Effector memory CD8-positive, alpha-beta T cell (primary cell): ENCODE measurements at places on chromosomes 7 and 10.

- peak overlapping the region; percentile 37 for H3K4me3 ChIP-seq
- H3K36me3 ChIP-seq = no peaks in the 10 kb centered on the region
- DNase-seq = no peak
- H3K4me1 ChIP-seq = peaks cover 44% of the 10 kb centered on the region
These were observed 13.8 kb downstream of the TMEM273 start for GRCh38 chr10:49174261-49174925.

GRCh38 chr10:86172301-86172700, 194.3 kb downstream of the GRID1 start:
- H3K4me3 ChIP-seq = no peak overlapping the region
- H3K27ac ChIP-seq = no peak overlapping the region
- no peaks in the 10 kb centered on the region for H3K36me3 ChIP-seq
- peaks cover 8% of the 10 kb centered on the region for H3K27me3 ChIP-seq
- H3K4me1 ChIP-seq = peaks cover 2% of the 10 kb centered on the region

DNA sequence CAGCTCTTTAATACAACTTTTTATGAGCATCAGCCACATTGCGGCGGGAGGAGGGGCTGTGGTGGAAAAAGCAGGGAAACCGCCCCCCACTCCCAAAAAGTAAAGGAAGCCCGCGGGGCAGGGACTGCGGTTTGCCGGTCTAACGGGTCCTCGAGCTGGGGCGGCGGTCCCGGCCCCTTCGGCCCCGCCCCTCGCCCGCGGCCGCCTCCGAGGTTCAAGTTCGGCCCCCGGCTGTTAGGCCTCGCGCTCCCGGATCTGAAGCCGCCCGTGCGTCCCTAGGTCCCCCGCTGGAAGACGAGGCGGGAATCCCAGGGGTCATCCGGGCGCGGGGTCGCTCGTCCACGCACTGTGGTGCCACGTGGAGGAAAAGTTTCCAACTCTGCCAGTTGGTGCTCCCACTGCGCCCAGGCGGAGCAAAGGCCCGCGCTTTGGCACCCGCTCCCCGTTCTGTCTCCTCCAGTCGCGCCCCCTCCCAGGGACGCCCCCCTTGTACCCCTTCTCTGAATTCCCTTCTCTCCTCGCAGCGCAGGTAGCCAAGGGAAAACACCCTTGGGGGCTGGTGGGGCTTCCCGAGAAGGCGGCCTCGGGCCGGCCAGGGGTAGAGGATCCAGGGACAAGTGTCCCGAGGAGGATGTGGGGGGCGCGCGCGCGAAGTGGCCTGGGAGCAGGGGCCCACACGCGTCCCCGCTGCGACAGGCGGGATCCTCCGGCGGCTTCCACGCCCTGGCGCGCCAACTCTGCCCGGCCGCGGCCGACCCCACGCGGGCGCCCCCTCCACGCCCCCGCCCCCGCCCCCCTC, 798 bp upstream of the AUTS2 start:
- no peaks in the 10 kb centered on the region for H3K27me3 ChIP-seq
- peak overlapping the region; percentile 82 for H3K4me3 ChIP-seq
- H3K27ac ChIP-seq = peak overlapping the region; percentile 38

GRCh38 chr7:134787720-134788119, 8.3 kb downstream of the CALD1 start:
- no peak overlapping the region for H3K4me3 ChIP-seq
- H3K36me3 ChIP-seq = no peaks in the 10 kb centered on the region
- H3K4me1 ChIP-seq = no peaks in the 10 kb centered on the region
- H3K27ac ChIP-seq = no peak overlapping the region
- DNase-seq = no peak

GRCh38 chr10:96468845-96469244, 44.9 kb downstream of the TLL2 start:
- no peak overlapping the region for H3K27ac ChIP-seq
- H3K27me3 ChIP-seq = peaks cover 49% of the 10 kb centered on the region
- no peak for DNase-seq
- H3K4me3 ChIP-seq = no peak overlapping the region

- no peak overlapping the region for H3K27ac ChIP-seq
- DNase-seq = no peak
- no peak overlapping the region for H3K4me3 ChIP-seq
- H3K36me3 ChIP-seq = no peaks in the 10 kb centered on the region
- no peaks in the 10 kb centered on the region for H3K27me3 ChIP-seq
These were observed 1084.1 kb upstream of the PHF14 start for GRCh38 chr7:9889554-9889953.

- H3K27ac ChIP-seq = no peak overlapping the region
- no peak for DNase-seq
- no peaks in the 10 kb centered on the region for H3K27me3 ChIP-seq
- H3K4me1 ChIP-seq = no peaks in the 10 kb centered on the region
These were observed 116.7 kb downstream of the FOXP2 start for GRCh38 chr7:114531326-114531725.

DNA sequence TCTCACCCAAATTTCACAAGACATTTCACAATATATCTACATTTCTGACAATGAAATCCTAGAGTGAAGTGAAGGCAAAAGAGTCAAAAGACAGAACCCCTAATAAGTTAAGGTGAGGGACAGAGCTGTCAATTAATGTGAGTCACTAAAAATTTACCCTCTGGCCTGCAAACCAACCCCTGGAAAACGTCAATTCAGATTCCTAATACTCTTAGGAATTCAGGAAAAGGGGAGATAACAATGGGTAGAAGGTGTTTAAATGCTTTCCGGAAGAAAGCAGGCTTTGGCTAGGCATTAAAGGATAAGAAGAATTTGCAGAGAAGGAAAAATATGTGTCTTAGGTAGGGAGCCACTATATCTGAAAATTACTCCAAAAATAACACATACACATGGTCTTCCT, 299.6 kb downstream of the INHBA start:
- H3K27me3 ChIP-seq = no peaks in the 10 kb centered on the region
- no peak for DNase-seq
- H3K4me1 ChIP-seq = no peaks in the 10 kb centered on the region
- H3K27ac ChIP-seq = no peak overlapping the region

DNA sequence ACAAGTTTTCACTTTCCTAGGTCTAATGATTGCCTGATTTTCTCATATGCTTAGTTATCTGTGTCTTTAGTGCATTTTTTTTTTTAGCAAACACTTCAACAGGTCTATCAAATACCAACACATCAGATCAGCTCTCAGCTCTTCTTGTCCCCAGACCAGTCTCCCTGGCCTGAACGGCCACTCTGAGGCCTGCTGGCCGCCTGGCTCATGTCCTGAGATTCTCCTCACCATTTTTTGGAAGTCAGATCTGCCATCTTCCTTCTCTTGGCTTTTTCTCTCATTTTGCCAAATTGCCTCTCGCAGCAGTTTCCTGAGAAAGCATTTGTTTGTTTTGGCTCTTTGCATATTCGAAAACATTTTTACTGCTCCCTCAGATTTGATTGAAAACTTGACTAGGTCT, 29.3 kb downstream of the PPP2R2D start:
- no peaks in the 10 kb centered on the region for H3K27me3 ChIP-seq
- peaks cover 11% of the 10 kb centered on the region for H3K36me3 ChIP-seq
- DNase-seq = no peak
- peak overlapping the region; percentile 47 for H3K4me3 ChIP-seq
- peak overlapping the region; percentile 84 for H3K27ac ChIP-seq

DNA sequence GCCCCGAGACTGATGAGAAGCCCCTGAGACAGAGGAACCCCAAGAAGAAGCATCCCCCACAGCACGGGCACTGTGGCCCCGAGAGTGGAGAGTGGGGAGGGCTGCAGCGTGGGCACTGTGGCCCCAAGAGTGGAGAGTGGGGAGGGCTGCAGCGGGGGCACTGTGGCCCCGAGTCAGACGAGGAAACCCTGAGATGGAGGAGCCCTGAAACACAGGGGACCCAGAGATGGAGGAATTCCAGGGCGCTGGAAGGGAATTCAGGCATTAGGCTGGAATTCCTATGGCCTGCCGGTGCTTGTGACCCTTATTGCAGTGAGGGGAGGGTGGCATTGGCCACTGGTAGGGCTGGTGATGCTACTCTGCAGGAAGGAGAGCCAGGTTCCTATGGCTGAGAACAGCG, 168.6 kb upstream of the SHH start:
- DNase-seq = no peak
- H3K4me3 ChIP-seq = no peak overlapping the region
- no peaks in the 10 kb centered on the region for H3K4me1 ChIP-seq
- H3K27ac ChIP-seq = no peak overlapping the region
- no peaks in the 10 kb centered on the region for H3K36me3 ChIP-seq

GRCh38 chr10:7102557-7103349, 308.1 kb downstream of the SFMBT2 start:
- H3K4me3 ChIP-seq = no peak overlapping the region

DNA sequence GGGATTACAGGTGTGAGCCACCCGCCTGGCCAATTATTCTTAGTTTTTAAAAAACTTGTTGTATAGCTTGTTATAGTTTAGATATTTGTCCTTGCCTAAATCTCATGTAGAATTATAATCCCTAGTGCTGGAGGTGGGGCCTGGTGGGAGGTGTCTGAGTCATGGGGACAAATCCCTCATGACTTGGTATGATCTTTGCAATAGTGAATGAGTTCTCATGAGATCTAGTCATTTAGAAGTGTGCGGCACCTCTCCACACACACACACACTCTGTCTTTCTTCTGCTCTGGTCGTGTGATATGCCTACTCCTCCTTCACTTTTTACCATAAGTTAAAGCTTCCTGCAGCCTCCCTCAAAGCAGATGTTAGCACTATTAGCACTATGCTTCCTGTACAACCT, 37.2 kb downstream of the FAM149B1 start:
- no peak overlapping the region for H3K27ac ChIP-seq
- no peak overlapping the region for H3K4me3 ChIP-seq
- no peak for DNase-seq
- H3K27me3 ChIP-seq = no peaks in the 10 kb centered on the region

GRCh38 chr7:116776610-116777289, 85.6 kb upstream of the CAPZA2 start:
- no peaks in the 10 kb centered on the region for H3K4me1 ChIP-seq
- no peak overlapping the region for H3K4me3 ChIP-seq
- peaks cover 22% of the 10 kb centered on the region for H3K27me3 ChIP-seq

DNA sequence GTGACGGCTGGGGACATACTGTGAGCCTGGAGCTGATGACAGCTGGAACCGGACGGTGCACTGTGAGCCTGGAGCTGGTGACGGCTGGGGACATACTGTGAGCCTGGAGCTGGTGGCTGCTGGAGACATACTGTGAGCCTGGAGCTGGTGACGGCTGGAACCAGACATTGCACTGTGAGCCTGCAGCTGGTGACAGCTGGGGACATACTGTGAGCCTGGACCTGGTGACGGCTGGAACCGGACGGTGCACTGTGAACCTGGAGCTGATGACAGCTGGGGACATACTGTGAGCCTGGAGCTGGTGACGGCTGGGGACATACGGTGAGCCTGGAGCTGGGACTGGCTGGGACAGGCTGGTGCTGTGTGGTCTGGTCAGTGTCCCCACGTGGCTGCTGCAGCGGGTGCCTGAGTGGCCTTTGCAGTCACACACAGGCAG, 47.9 kb downstream of the PTPRN2 start:
- no peak for DNase-seq
- H3K27ac ChIP-seq = no peak overlapping the region
- H3K4me1 ChIP-seq = peaks cover 4% of the 10 kb centered on the region
- H3K4me3 ChIP-seq = no peak overlapping the region
- H3K27me3 ChIP-seq = no peaks in the 10 kb centered on the region

- peaks cover 3% of the 10 kb centered on the region for H3K4me1 ChIP-seq
- DNase-seq = no peak
- H3K27me3 ChIP-seq = peaks cover 25% of the 10 kb centered on the region
- no peak overlapping the region for H3K27ac ChIP-seq
- H3K4me3 ChIP-seq = no peak overlapping the region
These were observed 44.0 kb upstream of the ADGRA1 start for GRCh38 chr10:133043541-133044225.

DNA sequence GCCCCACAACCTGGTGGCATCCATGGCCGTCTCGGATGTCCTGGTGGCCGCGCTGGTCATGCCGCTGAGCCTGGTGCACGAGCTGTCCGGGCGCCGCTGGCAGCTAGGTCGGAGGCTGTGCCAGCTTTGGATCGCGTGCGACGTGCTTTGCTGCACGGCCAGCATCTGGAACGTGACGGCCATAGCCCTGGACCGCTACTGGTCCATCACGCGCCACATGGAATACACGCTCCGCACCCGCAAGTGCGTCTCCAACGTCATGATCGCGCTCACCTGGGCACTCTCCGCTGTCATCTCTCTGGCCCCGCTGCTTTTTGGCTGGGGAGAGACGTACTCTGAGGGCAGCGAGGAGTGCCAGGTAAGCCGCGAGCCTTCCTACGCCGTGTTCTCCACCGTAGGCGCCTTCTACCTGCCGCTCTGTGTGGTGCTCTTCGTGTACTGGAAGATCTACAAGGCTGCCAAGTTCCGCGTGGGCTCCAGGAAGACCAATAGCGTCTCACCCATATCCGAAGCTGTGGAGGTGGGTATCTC, 1.1 kb downstream of the HTR5A start:
- H3K27me3 ChIP-seq = peaks cover 62% of the 10 kb centered on the region
- DNase-seq = no peak
- no peak overlapping the region for H3K27ac ChIP-seq
- H3K4me1 ChIP-seq = no peaks in the 10 kb centered on the region
- no peak overlapping the region for H3K4me3 ChIP-seq
- no peaks in the 10 kb centered on the region for H3K36me3 ChIP-seq

GRCh38 chr10:79477456-79477855, 32.0 kb upstream of the ZCCHC24 start:
- H3K4me1 ChIP-seq = no peaks in the 10 kb centered on the region
- H3K4me3 ChIP-seq = no peak overlapping the region
- H3K27me3 ChIP-seq = peaks cover 39% of the 10 kb centered on the region
- no peak for DNase-seq
- no peaks in the 10 kb centered on the region for H3K36me3 ChIP-seq

GRCh38 chr7:69858471-69858870, 260.2 kb downstream of the AUTS2 start:
- no peak overlapping the region for H3K27ac ChIP-seq
- no peak for DNase-seq
- no peak overlapping the region for H3K4me3 ChIP-seq
- H3K27me3 ChIP-seq = peaks cover 47% of the 10 kb centered on the region

DNA sequence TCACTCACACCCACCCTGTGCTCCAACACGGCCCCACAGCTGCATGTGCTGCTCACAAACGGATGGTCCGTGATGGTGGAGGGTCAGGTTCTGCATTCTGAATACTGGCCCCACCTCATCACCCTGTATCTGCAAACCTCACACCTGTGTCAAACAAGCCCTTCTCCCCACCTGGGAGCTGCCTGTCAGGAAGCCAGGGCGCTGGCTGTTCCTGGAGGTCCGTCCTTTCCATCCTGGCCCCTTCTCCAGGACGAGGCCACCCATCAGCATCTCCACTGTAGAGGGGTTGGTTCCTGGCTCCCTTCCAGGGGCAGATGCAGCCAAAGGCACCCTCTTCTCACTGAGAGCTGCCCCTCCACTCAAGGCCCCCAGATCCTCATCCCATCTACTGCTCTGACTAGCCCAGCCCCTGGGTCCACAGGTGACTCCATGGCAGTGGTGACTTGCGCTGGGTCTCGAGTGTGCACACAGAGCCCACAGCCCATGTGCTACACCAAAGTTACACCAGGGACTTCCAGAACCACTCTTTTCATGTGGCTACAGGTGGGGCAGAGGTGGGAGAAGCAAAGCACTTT, 229.4 kb downstream of the TNS3 start:
- no peaks in the 10 kb centered on the region for H3K27me3 ChIP-seq
- H3K4me1 ChIP-seq = no peaks in the 10 kb centered on the region
- DNase-seq = no peak
- H3K4me3 ChIP-seq = no peak overlapping the region
- no peaks in the 10 kb centered on the region for H3K36me3 ChIP-seq
- H3K27ac ChIP-seq = no peak overlapping the region

- peaks cover 7% of the 10 kb centered on the region for H3K36me3 ChIP-seq
- H3K4me3 ChIP-seq = no peak overlapping the region
- no peaks in the 10 kb centered on the region for H3K4me1 ChIP-seq
- DNase-seq = no peak
These were observed 32.3 kb downstream of the PYROXD2 start for GRCh38 chr10:98382691-98383101.

- no peak overlapping the region for H3K4me3 ChIP-seq
- DNase-seq = no peak
- H3K27me3 ChIP-seq = no peaks in the 10 kb centered on the region
- H3K27ac ChIP-seq = no peak overlapping the region
These were observed 1010.2 kb downstream of the DNAJB9 start for GRCh38 chr7:109579901-109580300.
